ENCODE measurements at places on chromosomes 1 and 21. TPM values are rescaled to one million over a fixed set of nuclear protein-coding genes. Genes with fewer than 3 reads are reported as not detected.

DNA sequence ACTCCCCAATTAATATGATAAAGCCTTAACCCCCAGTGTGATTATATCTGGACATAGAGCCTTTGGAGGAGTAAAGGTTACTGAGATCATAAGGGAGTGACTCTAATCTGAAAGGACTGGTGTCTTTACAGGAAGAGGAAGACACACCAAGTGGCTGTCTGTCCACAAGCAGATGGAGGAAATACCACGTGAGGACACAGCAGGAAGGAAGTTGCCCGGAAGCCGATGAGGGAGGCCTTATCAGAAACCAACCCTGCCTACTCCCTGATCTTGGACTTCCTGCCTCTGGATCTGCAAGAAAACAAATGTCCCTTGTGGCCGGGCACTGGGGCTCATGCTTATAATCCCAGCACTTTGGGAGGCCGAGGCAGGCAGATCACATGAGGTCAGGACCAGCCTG, 110.3 kb upstream of the CHRM3 start:
- no peak for DNase-seq

SERPINC1 gene
- not detected for total RNA-seq

FAM151A gene
- not detected for total RNA-seq

DNA sequence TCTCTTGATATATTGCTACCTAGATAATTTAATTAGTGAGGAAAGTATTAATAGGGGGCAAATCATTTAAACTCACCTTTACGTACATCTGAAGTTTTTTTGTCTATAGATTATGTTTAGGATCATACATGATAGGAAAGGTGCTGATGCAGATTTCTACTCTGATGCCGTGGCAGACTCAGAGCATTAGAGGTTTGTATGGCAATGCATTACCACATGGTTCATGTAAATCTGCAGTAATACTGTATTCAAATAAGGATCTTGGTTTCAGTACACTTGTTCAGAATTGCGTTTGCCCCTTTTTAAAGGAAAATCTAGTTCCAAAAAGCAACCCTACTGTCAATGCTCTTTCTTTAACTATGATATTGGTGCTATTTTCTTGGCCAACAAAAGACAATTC, 288.3 kb downstream of the PTPRC start:
- DNase-seq: no peak

Data from Daoy (cell line).